ENCODE measurements at places on chromosomes 16 and 17. TPM values are rescaled to one million over a fixed set of nuclear protein-coding genes. Genes with fewer than 3 reads are reported as not detected.

The CCL17 gene
- total RNA-seq = not detected

The PIGQ gene
- total RNA-seq = 39.3 TPM

The NUP88 gene
- 70.3 TPM for total RNA-seq

The TP53TG3 gene
- total RNA-seq = 0.60 TPM

The LITAFD gene
- total RNA-seq = not detected

The KRT33B gene
- total RNA-seq = not detected

The KIAA0513 gene
- 2.0 TPM for total RNA-seq

The WWP2 gene
- 19.2 TPM for total RNA-seq

The CCDC78 gene
- total RNA-seq = 7.1 TPM

The CA4 gene
- total RNA-seq = not detected

The FOXL1 gene
- total RNA-seq = 1.7 TPM

The CACNG3 gene
- not detected for total RNA-seq

The TBC1D3H gene
- not detected for total RNA-seq

The WFIKKN1 gene
- 0.10 TPM for total RNA-seq

The CRYM gene
- total RNA-seq = 1.9 TPM

All from A549 treated with CORT108297 at 1 μM for 4 hours (cell line).